Neural progenitor cell (in vitro differentiated cells): ENCODE measurements at places on chromosomes 11 and 22. TPM values are rescaled to one million over a fixed set of nuclear protein-coding genes. Genes with fewer than 3 reads are reported as not detected.

Gene OR8B8
- not detected in 2 replicates for total RNA-seq

GRCh38 chr11:86810288-86810687, 9.9 kb downstream of the PRSS23 start:
- peaks cover 68% of the 10 kb centered on the region for H3K4me1 ChIP-seq
- H3K4me3 ChIP-seq: no peak overlapping the region
- H3K27ac ChIP-seq: no peak overlapping the region
- H3K27me3 ChIP-seq: no peaks in the 10 kb centered on the region
- no peak for DNase-seq

Gene FADS3
- 10.1 and 28.7 TPM in 2 replicates for total RNA-seq

Gene ACTN3
- 20.2 and 33.0 TPM in 2 replicates for total RNA-seq

DNA sequence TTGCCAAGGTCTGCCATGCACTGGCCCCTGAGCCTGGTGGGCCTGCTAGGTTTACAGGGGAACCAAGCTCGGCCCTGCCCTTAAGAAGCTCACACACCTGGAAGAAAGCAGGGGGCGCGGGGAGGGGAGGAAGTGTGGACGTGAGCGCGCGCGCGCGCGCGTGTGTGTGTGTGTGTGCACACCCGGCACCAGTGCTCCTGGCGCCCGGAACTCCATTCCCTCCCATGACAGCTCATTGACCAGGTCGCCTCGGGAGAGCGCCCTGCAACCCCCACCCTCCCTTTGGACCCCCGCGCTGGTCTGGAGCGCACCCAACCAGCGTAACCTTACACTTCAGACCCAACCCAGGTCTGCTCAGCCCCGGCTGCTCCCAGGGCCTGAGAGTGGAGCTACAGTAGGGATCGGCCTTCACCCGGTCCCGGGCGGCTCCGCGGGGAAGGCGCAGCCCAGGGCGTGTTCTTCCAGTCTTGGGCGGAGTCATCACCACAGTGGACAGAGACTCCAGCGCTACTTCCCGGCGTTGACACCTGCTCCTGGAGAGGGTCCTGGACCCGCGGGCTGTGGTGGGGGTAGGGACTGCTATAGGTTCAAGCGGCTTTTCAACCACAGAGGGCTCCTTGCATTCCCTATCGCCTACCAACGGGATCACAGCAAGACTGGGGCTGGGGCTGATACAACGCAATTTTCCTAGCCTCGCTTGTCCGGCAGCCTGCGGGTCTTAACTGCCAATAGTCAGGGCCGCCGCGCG, 1.5 kb downstream of the GALNT18 start:
- H3K36me3 ChIP-seq: no peaks in the 10 kb centered on the region
- peaks cover 62% of the 10 kb centered on the region for H3K27me3 ChIP-seq
